ENCODE measurements at places on chromosomes 11 and 22.

DNA sequence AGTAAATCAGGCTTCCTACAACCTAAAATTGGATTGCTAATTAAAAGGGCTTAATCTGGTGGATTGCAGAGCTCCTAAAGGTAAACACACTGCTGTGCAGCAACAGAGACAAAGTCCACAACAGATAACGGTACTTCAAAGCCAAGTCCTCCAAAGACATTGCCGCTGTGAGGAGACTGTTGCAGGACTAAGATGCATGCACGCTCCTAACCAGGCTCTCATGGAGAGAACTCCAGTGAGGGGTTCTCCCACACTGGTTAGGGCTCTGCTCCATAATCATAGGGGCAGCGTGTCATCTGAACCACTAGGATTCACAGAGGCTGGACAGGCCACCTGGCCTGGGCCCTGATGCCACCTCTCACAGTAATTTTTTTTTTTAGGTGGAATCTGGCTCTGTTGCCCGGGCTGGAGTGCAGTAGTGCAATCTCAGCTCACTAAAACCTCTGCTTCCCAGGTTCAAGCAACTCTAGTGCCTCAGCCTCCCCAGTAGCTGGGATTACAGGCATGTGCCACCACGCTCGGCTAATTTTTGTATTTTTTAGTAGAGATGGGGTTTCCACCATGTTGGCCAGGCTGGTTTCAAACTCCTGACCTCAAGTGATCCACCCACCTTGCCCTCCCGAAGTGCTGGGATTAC is 56.9 kb upstream of the ARFGAP3 start:
- DNase-seq, result no peak

DNA sequence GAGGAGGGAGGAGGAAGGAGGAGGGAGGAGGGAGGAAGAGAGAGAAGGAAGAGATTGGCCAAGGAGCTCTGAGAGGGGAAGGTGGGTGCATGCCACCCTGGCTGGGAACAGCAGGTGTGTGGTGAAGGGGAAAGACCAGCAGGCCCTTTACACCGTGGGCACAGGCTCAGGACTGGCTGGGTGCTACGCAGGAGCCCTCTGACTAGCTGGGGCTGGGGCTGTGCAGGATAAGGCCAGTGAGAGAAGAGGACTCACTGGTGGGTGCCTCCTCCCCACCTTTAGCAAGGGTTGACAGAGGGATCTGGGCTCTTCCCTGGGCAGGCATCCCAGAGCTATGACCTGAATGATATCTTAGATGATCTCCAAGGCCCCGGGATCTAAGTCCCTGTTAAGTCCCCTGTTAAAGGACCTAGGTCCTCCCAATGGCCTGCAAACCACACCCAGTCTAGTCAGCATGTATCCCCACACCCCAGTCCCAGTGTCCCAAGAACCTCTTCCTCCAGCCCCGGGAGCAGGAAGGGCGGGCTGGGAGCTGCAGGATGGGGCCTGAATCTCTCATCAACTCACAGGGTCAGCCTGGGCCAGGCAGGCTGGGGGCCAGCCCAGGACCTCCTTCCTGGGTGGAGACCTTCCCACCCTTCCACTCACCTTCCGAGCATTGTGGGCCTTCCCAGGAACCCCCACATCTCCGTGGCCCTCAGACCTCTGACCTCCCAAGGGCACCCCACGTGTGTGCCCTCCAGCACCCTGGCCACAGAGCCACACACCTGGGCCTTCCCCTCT is 55.4 kb downstream of the CDKN1C start:
- DNase-seq, result peak; percentile 62

GRCh38 chr11:120102050-120102863 is 35.7 kb downstream of the TRIM29 start:
- DNase-seq, result no peak

DNA sequence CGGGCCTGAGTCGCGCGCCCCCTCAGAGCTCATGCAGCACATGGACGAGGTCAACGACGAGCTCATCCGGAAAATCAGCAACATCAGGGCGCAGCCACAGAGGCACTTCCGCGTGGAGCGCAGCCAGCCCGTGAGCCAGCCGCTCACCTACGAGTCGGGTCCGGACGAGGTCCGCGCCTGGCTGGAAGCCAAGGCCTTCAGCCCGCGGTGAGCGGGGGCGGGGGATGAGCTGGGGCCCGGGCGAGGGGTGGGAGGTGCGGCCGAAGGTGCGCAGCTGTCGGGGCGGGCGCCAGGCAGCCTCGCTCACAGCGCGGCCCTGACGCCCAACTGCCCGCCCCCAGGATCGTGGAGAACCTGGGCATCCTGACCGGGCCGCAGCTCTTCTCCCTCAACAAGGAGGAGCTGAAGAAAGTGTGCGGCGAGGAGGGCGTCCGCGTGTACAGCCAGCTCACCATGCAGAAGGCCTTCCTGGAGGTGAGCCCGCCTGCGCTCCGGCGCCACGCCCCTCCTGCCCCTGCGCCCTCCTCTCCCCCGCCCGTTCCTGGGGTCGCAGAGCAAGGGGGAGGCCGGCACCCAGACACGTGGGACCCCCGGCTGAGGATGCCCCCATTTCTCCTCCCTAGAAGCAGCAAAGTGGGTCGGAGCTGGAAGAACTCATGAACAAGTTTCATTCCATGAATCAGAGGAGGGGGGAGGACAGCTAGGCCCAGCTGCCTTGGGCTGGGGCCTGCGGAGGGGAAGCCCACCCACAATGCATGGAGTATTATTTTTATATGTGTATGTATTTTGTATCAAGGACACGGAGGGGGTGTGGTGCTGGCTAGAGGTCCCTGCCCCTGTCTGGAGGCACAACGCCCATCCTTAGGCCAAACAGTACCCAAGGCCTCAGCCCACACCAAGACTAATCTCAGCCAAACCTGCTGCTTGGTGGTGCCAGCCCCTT is 20.5 kb downstream of the EPS8L2 start:
- DNase-seq, result no peak

DNA sequence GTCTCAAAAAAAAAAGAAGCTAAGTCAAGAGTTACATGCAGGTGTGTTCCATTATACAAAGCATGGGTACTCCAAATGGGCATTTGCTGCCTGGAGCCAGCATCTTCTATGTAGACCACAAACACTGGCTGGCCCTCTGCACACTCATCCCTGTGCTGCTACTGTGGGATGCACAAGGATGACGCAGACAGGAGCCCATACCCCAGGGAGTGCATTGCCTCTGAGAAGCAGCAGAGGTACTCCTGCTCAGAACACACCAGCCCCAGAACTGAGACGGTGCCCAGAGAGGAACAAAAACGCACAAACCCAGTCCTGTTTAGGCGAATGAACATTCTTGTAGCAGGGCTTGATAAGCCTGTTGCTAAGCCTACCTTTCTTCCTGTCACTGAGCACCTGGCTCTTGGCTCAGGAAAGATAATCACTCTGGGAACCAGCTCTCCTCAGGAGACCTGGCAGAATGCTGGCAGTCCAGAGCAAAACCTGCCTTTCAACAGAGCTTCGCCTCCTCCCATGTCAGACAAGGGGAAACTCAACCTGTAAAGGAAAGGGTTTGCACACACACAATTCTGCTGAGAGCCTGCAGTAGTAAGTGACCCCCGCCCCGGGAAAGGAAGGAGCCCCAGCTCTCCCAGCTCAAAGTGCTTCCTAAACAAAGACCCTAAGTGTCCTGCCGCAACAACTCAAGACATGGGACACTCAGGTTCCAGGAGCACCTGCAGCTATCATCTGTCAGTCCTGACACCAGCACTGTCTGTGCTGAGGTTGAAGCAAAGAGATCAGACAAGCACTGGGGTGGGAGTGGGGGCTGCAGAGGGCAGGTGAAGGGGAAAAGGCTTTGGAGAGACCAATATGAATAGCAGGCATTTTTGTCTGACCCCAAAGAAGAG is 145.7 kb downstream of the TENM4 start:
- no peak for DNase-seq

- DNase-seq, result no peak
Measured at GRCh38 chr11:30521297-30522071, 64.7 kb downstream of the MPPED2 start.

DNA sequence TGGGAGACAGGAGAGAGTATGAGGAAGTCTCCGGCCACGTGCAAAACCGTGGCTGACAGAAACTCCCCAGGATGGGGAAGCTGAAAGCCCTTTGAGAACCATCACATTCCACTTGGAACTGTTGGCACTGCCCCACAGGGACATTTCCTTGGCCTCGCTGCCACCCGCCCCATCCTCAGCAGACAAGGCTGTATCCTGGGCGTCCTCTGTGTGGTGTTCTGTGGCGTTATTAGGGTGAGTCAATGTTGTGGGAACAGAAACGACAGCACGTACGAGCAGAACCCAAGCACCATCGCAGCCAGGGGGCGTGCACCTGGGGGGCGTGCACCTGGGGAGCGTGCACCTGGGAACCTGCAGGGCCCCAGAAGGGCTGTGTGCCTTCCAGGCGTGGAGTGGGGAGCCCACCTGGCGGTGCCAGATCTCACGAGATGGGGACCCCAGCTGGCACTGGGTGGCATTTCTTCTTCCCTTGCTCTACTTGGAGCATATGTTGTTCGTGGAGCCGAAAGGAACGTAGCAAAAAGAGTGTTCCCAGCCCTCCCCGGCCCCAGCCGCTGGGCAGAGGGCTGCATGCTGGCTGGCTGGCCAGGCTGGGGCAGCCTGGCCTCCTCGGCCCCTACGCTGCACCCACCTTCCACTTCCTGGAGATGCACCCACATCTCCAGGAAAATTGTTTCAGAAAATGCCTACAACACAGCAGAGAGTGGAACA is 35.4 kb downstream of the NFAM1 start:
- DNase-seq, result peak; percentile 13

- peak; percentile 35 for DNase-seq
Measured at GRCh38 chr11:133082453-133082781, 449.9 kb downstream of the OPCML start.

GRCh38 chr22:19849835-19850762 is 4.6 kb downstream of the GNB1L start:
- DNase-seq, result no peak

GRCh38 chr11:44960200-44960845 is 9.6 kb upstream of the TP53I11 start:
- DNase-seq, result no peak

DNA sequence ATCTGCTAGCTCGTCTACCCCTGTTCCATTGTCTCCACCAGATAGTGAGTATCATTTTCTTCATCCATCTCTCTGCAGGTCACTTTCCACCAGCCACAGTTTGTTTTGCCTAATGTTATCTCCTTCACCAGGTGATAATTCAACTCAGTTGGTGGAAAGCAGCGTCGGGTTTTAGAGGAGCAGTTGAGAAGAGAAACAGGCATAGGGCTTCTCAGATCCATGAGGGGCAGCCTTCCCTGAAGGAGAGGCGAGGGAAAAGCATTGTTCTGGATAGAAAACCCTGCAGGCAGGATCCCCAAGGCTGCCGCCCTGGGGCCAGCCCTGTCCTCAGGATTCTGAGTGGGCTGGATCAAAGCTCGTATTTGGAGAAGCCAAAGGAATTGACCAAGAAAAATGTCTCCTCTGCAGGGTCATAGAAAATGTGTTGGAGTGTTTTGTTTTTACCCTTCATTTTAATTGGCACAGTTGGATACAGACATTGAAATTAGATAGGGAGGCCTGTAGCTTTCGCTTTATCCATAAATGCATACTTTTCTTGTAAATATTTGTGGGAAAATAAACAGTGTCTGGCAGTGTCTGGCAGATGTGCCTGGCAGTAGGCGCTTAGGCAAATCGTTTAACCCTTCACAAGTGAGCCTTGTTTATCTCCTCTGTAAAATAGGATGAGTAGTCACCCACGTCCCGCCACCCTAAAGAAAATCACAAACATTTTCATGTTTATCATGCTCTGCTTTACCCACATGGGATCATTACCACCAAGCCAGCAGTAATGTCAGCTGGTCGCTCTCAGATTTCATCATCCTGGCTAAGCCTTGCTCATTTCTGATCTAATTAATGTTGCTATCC is 73.4 kb upstream of the TTC12 start:
- DNase-seq, result no peak

GRCh38 chr11:64935359-64936081 is at the start of gene GPHA2:
TSS of gene GPHA2 (minus strand) at chr11:64935893. CDS start at chr11:64935460, 433 bp downstream.
- no peak for DNase-seq

DNA sequence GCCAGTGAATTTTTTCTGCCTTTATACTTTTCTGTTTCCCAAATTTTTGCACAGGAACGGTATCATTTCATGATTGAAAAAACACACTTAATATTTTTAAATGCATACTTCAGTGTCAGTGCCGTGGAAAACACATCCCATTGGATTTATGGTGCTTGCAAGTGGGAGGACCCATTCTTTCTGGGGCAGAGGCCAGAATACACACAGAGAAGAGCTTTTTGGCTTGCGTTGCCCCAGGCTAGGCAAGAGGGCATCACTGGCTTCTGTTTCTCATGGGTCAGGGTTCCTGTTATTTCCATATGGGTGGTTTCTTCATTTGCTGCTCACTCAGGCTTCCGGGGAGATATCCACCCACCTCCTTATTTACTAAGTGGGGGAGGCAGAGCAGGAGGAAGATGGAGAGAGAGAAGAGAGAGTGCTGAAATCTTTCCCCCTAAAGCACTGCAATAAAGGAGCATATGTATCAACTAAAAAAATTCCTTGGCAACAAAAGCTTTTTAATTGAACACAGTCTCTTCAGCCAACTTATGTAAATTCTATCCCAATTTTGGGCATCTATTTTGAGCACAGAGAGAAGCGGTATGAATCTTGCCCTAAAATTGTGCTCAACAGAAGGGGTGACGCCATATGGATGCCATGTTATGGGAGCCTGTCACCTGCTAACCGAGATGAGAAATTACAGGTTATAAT is 66.0 kb upstream of the KIRREL3 start:
- DNase-seq, result no peak

DNA sequence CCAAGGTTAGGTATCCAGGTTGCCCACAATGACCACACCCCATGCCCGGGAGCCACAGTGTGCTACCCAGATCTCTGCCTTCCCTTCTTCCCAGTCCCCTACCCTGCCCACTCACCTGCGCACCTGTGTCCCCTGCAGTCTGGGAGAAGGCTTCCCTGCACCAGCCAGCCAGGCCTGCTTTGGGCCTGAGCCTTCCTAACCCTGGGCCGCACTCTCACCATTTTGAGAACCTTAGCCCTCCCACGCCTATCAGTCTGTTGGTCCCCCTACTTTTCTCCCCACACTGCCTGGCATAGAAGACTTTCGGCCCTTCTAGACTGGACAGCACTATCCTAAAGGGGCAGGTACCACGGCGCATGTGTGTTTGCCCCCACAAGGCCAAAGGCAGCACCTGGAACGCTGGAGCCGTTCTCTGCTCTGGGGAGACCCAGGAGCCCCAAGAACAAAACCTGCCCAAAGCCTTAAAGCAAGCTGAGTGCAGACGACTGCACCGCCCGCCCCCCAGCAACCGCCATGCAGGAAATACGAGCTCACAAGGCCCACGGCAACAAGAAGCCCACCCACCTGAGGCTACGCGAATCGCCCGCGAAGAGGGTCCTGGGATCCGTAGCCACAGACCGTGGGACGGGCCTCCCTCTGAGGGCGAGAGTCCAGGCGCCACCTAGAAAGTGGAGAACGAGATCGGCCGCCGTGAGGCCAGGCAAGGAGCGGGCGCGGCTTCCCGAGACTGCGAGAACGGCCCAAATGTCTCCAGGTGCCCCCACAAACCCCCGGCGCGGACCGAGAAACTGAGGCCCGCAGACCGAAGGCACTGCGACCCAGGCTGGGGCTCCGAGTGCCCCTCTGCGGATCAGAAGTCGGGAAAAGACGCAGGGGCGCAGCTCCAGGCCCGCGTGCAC is 546 bp downstream of the GNB1L start:
- DNase-seq, result peak; percentile 46

- DNase-seq, result no peak
Measured at GRCh38 chr22:48677168-48677520, 1150.5 kb downstream of the BRD1 start.

Data from heart right ventricle (tissue), 16 donors.